ENCODE measurements at places on chromosomes 4 and X.
A peak's percentile ranks its signal among the peaks of the same experiment; 100 is the strongest.

DNA sequence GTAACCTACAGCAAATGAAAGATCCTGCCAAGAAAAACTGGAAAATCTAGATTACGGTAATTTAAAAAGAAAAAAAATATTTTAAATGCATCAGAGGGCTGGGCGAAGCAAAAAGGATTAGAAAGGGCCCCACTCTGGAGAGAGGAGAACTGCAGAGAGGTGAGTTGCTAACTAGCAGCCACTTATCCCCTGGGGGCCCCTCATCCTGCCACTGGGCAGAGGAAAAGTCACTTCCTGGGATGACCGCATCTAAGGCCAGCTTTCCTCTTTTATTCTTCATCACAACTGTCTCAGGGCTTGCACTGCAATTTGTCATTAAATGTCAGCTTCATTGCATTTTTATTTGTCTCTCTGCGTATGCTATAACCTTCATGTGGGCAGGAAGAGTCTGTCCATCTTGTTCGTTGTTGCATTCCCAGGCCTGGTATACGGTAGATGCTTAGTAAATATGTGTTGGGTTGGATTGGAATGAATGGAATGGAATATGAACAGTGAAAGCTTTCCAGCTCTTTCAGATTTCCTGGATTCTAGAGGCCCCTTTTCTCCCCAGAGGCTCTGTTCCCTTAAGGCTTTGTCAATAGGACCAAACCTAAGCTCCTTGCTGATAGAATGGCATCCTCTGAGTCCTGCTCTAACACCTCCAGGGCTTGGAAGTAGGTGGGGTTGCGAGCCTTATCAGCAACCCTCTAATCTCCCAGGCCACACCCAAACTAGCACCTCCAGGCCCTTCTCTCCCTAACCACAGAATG is 58.9 kb downstream of the TLR10 start:
- no peak for DNase-seq

GRCh38 chr4:82786828-82787227 is 11.8 kb downstream of the SCD5 start:
- no peak for DNase-seq

DNA sequence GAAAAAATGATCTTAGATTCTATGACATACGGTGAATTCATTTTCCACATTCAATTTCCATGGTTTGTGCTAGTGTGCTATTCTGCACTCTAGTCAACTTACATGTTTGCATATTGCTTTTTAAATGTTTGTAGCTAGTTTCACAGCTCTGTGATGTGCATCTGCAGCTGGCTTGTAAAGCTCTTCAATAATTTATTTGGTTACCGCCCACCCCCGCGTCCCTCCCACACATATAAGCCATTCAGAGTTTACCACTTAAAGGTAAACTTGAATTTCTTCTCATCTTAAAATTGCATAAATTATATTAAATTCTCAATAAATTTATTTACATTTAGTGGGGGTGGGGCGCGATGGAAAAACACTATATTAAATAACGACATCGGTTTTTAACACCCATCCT is 291 bp upstream of the NBDY start:
- no peak for DNase-seq

- no peak for DNase-seq
Observed at GRCh38 chr4:101400096-101400495, 52.8 kb upstream of the PPP3CA start.

DNA sequence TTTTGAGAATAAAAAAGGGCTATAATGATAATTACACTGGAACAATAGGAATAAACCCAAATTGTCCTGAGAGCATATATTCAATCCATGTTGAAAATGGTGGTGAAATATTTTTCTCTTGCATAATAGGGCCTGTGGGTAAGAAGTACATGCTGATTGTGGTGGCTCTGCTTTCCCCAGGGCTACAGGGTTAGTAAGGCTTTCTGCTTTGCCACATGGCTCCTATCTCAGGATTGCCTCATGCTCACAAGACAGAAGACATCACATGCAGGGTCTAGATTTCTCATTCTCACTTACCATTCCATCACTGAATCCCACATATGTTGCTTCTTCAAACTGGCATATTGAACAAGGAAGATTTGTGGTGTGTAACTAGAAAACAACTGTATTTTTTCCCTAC is 12.4 kb upstream of the VEGFC start:
- no peak for DNase-seq

DNA sequence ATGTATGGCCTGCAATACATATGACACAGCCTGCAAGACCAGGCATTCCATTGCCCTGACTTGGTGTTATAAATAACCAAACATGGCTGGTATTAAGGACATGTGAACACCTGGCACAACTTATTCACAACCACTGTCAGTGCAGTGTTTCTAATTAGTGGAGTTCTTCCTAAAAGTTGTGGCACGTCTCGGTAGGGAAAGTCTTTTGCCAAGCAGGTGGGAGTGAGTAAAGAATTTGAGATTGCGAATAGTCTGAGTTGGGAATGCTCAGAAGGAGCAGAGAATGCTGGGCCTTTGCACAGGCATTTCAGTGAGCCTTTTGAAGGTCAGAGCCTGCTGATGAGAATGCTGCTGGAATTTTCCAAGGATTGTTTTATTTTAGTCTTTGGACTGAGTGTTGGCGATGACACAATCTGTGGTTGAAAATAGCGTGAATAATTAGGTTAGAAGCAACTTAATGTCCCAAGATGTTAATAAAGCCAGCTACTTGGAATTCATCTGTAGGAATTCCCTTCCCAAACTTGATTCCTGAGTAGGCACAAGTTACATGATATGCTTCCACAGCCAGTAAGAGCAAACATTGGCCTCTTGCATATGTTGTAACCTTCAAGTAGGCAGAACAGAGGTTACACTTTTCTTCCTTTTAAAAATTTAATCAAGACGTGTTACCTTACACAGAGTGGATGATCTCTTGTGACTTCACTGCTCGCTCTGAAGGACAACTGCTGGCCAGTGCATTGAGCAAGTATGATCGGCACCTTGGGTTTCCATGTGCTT is 83.6 kb upstream of the PGRMC2 start:
- no peak for DNase-seq

DNA sequence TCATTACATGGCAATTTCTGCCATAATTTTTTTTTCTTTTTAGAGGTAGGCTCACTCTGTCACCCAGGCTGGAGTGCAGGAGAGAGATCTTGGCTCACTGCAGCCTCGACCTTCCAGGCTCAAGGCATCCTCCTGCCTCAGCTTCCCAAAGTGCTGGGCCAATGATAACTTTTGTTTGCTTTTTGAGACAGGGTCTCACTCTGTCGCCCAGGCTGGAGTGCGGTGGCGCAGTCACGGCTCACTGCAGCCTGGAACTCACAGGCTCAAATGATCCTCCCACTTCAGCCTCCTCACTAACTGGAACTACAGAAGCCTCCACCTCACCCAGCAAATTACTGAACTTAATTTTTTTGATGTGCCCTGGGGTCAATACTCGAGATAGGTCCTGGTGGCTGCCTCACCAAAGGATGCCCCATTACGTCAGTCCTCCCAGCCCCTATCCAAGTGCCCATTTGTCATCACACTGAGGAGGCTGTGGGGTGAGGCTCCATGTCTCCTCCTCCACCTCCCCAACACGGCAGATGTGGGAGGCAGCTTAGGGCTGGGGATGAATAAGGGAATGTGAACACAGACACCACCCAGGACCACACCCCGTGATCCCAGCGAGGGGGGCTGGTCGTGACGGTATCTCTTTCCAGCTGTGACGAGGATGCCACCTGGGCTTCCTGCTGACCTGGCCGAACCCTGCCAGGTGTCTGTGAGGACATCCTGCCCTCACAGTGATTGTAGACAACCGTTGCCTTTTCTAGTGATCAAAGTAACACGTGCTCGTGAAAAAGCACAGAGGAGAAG is 12.4 kb upstream of the NKX1-1 start:
- DNase-seq: no peak

- DNase-seq: no peak
Observed at GRCh38 chrX:40267334-40268187, 169.8 kb upstream of the BCOR start.

- no peak for DNase-seq
Observed at GRCh38 chr4:37685823-37686372, 278 bp downstream of the RELL1 start.

- DNase-seq: no peak
Observed at GRCh38 chr4:108107729-108108382, 60.9 kb downstream of the LEF1 start.

DNA sequence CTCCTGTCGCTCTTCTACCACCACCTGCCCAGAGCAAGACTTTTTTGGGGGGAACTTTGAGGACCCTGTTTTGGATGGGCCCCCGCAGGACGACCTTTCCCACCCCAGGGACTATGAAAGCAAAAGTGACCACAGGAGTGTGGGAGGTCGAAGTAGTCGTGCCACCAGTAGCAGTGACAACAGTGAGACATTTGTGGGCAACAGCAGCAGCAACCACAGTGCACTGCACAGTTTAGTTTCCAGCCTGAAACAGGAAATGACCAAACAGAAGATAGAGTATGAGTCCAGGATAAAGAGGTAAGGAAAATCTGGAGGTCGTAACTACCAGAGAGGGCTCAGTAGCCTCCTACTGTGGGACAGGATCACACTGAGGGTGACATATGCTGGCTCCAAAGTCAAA is 364.5 kb downstream of the MAPK10 start:
- DNase-seq: no peak

DNA sequence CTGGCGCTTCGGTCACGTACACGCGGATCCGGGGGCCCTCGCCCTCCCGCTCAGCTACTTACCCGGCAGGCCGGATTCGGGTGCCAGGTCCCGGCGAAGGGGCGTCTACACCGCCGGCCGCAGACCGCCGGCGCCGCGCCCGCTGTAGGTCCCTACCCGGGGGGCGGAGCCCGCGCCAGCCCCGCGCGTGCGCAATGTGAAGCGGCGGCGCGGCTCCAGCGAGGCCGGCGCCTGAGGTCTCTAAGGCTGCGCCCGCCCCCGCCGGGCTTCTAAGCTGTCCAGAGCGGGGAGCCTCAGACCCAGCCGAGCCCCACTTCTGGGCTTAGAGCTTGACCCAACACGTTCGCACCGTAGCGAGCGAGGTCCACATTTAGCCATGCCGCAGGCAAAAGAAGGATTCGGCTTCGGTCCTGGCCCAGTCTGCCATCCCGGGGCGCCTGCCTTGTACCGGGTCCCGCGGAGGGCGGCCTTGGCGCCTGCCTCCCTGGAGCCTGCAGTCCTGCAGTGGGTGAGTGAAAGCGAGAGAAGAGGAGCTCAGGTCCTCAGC is at the start of gene ZNF518B:
TSS of gene ZNF518B (minus strand) at position 172 of the 547 bp plus-strand sequence. CDS start 11,098 bp downstream, outside the sequence.
- DNase-seq: peak; percentile 84

GRCh38 chrX:3712051-3712869 is 1.2 kb downstream of the PRKX start:
- no peak for DNase-seq

- no peak for DNase-seq
Observed at GRCh38 chrX:69951753-69952152, 98.0 kb downstream of the AWAT2 start.

- peak; percentile 63 for DNase-seq
Observed at GRCh38 chr4:186149872-186150271, 41.5 kb upstream of the CYP4V2 start.

DNA sequence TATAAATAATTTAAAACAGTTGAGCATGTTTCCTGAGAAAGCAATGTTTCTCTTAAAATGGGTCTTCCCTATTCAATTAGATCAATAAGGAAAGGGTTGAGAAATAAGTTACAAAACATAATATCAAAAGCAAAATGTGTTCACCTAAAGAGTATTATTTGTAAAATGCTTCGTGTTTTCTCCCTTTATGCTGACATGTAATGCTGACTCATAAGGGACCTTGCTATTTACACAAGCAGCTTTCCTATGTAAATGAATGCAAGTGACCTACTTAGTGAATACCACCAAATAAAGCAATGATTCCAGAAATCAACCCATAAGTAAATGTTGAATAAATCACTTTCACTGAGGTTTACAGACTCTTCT is 91.5 kb downstream of the ELOVL6 start:
- no peak for DNase-seq

- no peak for DNase-seq
Observed at GRCh38 chr4:125529071-125529470, 214.3 kb downstream of the FAT4 start.

DNA sequence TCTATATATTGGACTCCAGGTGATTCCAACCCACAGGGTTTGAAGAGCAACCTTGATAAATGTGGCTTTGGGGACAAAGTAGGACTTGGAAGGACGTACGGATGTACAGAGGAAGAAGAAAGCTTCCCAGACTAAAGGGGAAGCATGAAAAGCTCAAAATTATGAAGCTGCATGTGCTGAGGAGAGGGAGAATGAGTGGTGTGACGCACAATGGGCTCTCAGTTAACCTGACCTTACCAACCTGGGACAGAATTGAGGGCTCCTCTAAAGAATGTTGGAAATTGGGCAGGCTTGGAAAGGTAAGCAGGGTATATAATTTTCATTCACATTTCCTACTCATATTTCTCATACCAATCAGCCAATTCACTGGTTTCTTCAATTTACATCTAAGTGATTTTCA is 10.5 kb upstream of the TIGD2 start:
- DNase-seq: no peak

GRCh38 chr4:83503974-83504373 is 19.1 kb upstream of the ABRAXAS1 start:
- DNase-seq: no peak

DNA sequence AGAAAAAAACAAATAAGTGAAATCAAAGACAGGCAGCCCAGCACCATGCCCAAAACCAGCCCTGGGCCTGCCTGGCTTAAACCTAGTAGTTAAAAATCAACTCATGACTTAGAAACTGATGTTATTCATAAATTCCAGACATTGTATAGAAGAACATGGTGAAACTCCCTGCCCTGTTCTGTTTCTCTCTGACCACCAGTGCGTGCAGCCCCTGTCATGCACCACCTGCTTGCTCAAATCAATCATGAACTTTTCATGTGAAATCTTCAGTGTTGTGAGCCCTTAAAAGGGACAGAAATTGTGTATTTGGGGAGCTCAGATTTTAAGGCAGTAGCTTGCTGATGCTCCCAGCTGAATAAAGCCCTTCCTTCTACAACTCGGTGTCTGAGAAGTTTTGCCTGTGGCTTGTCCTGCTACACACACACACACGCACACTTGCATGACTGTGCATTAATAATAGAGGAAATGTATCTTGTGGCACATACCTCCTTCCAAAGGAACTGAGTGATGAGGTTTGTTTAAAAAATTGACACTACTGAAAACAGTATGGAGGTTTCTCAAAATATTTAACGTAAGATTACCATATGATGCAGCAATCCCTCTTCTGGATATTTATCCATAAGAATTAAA is 39.2 kb upstream of the UGT2B7 start:
- no peak for DNase-seq

- DNase-seq: no peak
Observed at GRCh38 chr4:24777536-24778463, 17.6 kb upstream of the SOD3 start.

GRCh38 chr4:119087121-119087520 is 48.5 kb upstream of the MYOZ2 start:
- DNase-seq: no peak

DNA sequence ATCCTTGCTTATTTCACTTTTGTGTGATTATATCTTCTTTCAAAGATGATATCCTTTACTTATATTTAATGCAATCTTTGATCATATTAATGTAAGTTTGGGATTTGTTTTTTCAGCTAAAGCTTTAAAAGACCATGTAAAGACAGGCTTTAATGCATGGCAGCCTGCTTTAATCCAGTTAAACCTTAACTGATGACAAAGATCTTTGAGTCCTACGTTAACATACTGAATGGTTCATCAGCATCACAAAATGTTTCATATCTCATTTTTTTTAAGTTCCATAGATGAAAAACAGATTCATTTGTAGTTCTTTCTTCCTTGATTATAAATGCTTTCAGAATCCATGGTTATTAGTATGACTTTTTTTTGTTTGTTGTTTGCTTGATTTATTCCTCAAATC is 1102.8 kb downstream of the FSTL5 start:
- no peak for DNase-seq

GRCh38 chr4:15322006-15322405 is 105.8 kb upstream of the C1QTNF7 start:
- no peak for DNase-seq
